ENCODE measurements at places on chromosomes 4 and X. TPM values are rescaled to one million over a fixed set of nuclear protein-coding genes. Genes with fewer than 3 reads are reported as not detected.

DNA sequence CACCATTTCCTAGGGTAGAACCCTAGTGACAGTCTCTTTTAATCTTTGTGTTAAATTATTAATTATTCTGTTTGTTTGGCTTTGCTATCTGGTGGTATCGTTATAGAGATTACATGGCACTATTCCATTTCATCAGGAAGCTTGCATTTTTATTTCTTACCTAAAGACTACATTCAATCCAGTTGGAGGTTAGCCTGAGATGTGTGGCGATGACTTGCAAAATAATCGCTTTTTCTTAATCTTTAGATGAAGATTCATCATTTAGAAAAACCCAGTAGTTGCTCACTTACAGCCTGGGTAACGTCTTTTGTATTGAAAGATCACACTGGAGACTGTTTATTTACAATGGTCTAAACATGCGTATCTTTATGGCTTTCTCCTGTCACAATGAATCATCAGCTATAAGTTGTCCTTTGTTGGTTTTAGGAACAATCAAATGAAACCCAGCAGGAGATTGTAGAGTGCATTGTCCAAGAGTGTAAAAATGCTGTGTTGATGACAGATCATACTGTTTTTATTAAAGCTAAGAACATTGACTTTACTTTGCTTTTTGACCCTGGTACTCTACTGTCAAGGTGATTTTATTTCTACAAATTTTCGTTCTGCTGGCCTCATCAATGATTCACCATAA is 281.7 kb upstream of the PITX2 start:
- DNase-seq: no peak

DNA sequence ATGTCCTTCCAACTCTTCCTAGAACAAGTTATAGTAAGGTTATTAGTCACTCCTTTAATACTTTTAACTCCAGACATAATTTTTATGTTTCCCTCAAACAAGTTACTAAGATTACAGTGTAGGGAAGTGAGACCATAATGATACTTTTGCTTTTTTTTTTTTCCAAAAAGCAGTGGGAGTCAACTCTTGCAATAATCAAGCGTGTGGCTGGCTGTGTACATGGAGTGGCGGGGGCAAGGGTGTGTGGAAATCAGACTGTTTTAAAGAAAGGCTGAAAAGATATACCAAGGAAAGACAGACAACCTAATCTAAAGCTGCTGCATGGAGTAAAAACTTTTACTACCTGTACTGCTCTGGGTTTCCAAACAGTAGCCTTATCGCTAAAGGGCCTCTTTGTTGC is 4.1 kb downstream of the NOA1 start:
- DNase-seq: no peak

GRCh38 chrX:43716696-43717095 is 60.6 kb downstream of the MAOA start:
- no peak for DNase-seq

GRCh38 chr4:91113130-91113706 is 986.0 kb downstream of the CCSER1 start:
- no peak for DNase-seq

- DNase-seq: no peak
These were observed 22.9 kb upstream of the COX7B2 start for GRCh38 chr4:46931981-46932380.

GRCh38 chr4:123976285-123976684 is 579.7 kb downstream of the SPRY1 start:
- DNase-seq: no peak

GRCh38 chr4:33013282-33013681 is 2293.1 kb downstream of the PCDH7 start:
- no peak for DNase-seq

DNA sequence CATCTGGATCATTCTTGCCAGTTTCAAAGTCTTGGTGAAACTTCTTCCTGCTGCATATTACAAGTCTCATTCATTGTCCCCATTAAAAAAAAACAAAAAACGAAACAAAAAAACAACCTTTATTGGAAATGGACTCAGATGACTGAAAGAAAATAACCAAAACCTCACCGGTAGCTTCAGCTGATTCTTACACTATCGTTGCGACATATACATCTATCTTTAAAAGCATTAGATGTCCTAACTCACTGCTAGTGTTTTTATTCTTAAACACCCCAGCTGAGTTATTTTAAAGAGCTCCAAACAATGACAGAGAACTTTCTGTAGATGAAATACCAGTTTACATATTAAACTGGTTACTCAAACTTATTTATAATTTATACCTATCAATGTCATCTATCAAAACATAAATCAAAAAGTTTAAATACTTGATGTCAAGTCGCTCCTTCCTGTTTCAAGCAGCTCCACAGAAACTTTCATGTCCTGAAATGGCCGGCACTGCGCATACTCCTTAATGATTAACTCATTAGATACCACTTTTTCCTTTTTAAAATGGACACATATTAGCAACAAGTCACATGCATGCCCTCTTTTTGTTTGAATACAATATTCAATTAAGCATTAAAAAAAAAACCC is 87.2 kb downstream of the HPRT1 start:
- DNase-seq: no peak

- no peak for DNase-seq
These were observed 53.8 kb downstream of the RAP1GDS1 start for GRCh38 chr4:98314791-98315565.

- DNase-seq: no peak
These were observed 69.7 kb downstream of the MCUB start for GRCh38 chr4:109629775-109630174.

GRCh38 chrX:26848511-26848910 is 614.6 kb downstream of the PPP4R3C start:
- DNase-seq: no peak

DNA sequence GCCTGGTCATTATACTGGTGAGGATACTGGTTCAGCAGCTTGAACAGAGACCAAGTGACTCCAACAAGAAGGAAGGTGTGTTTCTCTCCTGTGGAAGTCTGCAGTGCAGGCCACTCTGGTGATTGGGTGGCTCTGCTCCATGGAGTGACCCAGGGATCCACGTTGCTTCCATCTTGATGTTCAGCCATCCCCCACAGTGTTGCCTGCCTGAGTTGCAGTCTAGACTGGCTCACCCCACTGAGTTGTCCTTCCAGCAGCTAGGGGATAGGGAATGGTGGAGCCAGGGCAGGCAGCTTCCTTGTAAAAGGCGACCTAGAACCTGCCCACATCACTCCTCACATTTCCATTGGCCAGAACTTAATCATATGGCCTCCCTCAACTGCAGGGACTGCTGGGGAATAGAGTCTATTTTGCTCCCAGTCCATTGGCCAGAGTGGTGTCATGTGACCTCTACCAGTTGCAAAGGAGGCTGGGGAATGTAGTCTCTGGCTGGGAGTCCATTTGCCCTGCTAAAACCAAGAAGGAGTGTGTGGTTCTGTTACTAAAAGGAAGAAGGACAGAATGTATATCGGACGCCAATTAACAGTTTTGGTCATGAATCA is 8.0 kb downstream of the MAN2B2 start:
- no peak for DNase-seq

DNA sequence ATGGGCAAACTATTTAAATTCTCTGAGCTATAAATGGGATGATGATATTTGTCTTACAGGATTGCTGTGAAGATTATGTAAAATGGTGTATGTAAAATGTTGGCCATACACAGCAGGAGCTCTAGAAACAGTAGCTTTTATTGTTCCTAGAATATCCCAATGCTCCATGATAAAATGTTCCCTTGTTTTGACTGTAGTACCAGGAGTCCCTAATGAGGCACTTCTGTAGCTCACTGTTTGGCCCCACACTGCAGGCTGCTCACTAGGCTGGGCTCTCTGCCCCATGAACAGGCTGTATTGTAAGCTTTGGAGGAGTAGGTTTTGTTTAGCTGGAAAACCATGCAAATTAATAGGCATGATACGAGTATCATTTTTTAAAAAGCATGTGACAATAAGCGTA is 3.3 kb upstream of the FGA start:
- no peak for DNase-seq

DNA sequence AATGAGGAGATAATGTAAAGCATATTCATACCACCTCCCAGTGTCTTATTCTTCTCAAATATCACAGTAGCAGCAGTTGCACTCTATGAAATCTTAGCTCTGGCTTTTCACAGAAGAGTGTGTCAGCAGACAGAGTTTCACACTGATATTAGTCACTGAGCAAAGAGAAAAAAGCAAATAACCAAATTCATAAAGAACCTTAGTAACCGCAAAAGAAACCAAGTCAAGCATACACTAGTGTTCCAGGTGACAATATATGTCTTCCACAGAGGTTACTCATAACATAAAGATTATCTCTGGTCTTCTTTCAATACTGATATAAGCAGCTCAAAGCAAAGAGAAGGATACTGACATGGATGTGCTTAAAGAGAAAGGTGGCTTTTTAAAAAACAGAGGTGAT is 181.7 kb upstream of the EDNRA start:
- DNase-seq: no peak

- no peak for DNase-seq
These were observed 115.9 kb downstream of the MAML3 start for GRCh38 chr4:140038031-140038533.

- no peak for DNase-seq
These were observed 26.2 kb downstream of the FBXW7 start for GRCh38 chr4:152509595-152510225.

- no peak for DNase-seq
These were observed 86.3 kb upstream of the MYOZ2 start for GRCh38 chr4:119049342-119049741.

- DNase-seq: peak; percentile 25
These were observed 895 bp downstream of the USP51 start for GRCh38 chrX:55488593-55489313.

- DNase-seq: no peak
These were observed 9.9 kb upstream of the FAM193A start for GRCh38 chr4:2526559-2526958.

DNA sequence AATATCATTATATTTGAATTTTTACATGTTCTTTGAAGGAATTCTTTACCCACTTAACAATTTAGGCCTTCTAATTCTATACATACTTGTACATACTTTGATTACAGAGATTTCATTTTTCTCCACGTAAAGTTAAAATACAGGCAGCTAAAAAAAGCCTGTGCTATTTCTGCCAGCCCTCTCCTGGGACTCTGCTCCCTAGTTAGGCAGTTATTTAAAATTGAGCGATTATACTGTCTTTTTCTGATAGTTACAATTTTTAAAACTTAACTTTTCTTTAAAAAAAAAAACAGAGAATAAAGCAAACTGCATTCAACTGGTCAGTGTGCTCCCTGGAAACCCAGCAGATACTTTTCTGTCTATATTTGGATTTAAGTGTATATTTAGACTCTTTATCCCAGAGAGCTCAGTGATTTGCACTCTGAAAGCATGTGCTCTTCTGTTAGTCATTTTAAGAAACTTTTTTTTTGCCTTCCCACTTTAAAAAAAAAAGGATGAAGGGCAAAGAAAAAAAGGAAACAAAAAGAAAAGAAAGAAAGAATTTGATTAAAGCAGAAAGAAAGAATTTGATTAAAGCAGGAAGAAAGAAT is 18.1 kb upstream of the FAM241A start:
- no peak for DNase-seq

Gene ADH6
- total RNA-seq: 0.50 TPM

Gene CCDC158
- 0.48 TPM for total RNA-seq

Gene SHROOM3
- 2.4 TPM for total RNA-seq

Gene HSFX4
- not detected for total RNA-seq

Gene TSPAN5
- 7.6 TPM for total RNA-seq

Gene GRPR
- not detected for total RNA-seq

Gene LONRF3
- 22.4 TPM for total RNA-seq

Gene HSD17B13
- 1.3 TPM for total RNA-seq

Gene GAGE2A
- total RNA-seq: not detected

Gene ANK2
- 88.0 TPM for total RNA-seq

Gene USP51
- 1.6 TPM for total RNA-seq

Gene TRAPPC11
- total RNA-seq: 44.4 TPM

All from omental fat pad (tissue), 4 donors.